ENCODE measurements at places on chromosomes 16 and 17.
A peak's percentile ranks its signal among the peaks of the same experiment; 100 is the strongest.

DNA sequence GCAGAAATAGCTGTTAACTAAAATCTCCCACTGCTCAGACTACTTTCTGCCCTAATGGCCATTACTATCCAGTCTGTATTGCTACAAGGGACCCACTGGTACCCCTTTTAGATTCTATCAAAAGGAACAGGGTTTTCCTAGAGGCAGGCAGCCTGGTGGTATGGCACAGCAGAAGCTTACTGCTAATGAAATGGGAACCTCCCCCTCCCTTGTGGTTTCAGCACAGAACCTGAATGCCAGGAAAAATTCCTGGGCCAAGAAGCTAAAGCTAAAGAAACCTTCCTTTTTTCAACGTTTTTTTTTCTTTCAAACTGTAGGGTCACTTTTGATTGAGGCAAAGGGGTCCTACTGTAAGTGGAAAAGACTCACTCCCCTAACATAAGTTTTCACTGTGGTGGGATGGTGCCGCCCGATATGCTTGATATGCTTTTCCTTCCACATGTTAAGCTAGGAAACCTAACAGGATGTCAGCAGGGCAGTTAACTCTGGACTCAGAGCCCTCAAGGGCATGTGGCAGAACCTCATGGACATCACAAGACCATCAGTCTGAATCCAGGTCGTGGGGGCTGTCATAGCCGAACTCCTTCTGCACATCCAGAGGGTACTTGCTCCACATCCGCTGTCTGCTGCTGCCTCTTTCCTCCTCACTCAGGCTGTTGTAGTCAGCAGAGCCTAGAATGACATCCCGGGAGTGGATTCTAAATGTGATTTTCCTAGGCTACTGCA is 9.8 kb downstream of the SLC7A6OS start:
- DNase-seq, result no peak

DNA sequence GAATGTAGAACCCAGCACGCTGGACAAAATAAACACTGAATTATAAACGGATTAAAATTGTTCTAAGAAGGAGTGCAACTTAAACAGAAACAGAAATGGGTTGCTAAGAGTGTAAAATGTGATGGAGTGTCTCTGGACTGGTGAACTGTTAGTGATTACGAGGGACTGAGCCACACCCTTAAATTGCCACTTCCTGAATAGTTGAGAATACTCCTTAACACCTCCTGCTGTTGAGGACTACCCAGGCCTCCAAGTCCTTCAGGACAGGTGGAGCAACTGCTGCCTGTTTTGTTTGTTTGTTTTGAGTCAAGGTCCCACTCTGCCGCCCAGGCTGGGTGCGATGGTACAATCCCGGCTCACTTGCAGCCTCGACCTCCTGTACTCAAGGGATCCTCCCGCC is 25.8 kb upstream of the IRF8 start:
- DNase-seq, result no peak

DNA sequence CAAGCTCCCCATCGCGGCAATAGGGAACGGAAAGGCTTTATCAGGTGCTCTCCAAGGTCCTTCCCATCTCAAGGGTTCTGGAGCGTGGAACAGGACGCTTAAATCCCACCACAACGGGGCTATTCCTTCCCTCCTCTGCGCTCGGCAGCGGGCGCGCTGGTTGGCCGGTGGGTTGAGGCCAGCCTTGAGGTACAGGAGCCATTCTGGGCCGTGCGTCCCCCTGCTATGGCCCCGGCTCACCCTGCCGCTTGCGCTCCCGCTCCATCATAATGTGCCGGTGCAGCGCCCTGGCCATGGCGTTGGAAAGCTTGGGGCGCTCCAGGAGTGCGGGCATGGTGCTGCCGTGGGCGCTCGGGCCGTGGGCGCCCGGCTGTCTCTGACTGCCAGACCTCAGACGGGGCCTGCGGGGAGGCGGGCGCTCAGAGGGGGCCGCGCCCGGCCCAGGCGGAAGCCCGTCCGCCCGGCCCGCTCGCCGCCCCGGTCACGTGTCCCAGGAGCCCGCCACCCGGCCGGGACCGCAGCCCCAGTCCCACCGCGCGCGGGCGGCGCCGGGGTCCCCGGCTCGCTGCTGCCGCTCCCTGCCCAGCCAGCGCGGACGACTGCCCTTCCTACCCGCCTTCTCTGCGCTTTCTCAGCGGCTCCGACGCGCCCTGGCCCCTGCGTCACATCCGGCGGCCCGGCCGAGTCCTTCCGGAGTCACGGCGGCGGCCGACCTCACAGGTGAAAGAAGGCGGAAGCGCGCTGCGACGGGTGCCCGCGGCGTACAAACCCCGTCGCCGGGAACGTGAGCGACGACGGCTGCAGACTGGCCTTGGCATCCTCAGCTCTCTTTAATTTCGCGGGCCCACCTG is at the start of gene GPS2:
Gene GPS2 (minus strand): TSS at position 642 of the 851 bp plus-strand sequence. CDS start 308 bp downstream, at position 334.
- DNase-seq, result peak; percentile 88

DNA sequence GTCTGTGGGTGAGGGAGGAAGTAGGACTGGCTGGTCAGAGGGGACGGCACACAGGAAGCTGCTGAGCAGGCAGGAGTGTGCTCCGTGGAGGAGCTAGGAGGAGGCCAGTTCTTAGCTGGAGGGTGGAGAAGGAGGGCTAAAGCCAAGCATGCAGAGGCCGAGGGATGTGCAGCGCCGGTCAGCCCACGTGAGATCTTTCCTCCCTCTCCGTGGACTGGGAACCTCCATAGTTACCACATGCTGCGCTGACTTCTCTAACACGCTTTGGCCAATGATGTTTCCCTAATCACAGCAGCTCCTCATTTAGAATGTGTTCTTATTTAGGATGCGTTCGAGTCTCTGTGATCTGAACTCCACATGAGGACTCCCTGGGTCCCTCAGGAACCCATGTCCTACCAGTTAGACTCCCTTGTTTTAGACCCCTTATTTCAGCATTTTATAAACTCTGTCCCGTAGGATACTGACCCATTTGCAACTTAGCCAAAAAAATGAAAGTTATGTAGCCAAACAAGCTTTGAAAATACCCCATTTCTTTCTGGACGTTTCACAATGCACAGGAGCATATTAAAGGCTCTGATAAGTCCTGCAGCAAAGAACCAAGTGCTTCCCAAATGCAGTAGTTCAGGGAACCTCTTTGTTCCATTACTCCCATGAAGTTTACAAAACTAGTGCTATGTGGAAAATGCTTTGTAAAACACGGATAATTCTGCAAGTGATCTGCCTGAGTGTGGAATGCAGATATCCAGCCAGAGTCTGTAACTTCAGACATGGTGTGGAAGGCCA is 51.4 kb downstream of the IRF8 start:
- no peak for DNase-seq

DNA sequence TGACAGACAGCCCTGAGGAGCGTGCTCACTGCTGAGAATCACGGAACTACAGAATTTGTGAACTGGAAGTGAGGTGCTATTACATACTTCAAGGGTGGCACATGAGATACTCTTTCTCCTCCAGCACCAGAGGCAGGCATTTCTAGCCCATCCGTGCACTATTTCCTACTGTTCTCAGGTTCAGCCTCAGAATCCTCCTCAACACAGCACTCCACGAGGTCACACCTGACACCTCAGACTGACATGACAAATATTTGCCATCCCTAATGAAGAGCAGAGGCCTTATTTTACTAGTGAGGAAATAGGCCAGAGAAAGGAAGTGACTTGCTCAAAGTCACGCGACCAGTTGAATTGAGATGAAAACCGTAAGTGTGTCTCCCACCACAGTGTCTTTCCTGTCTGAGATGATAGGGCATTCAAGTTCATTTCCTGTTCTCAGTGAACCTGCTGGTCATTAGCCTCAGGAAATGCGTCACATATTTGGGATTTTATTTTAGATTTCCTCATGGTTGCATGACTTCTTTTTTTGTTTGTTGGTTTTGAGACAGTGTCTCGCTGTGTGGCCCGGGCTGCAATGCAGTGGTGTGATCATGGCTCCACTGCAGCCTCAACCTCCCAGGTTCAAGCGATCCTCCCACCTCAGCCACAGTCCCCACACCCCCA is 23.6 kb downstream of the SEZ6 start:
- peak; percentile 37 for DNase-seq

DNA sequence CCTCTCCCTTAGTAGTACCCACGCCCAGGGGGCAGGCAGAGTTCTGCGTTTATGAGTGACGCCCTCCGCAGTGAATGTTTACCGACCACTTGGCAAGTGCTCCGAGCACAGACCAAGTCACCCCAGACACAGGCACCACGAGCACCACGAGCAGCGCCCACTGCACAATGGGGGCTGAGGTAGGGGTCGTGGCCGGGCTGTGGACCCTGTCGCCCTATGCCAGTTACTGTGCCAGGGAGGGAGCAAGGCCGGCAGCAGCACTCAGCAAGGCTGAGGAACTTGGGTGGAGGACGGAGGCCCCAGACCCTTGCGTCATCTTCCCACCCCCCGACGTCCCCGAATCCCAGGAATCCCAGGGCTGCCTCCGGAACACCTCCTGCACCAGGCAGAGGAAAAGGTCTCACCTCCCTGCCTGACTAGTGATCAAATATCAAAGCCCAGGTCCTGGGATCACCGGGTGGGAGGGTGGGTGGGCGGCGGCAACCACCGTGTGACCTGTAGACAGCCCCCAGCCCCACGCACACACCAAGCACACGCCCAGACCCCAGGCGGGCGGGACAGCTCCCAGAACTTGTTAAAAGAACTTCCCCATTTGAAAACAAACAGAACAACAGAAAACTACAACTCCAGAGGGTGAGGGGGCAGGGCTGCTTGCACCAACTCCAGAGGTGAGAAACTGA is 5.4 kb downstream of the VASN start:
- no peak for DNase-seq

GRCh38 chr16:12009462-12009861 is 32.9 kb downstream of the SNX29 start:
- DNase-seq, result no peak

DNA sequence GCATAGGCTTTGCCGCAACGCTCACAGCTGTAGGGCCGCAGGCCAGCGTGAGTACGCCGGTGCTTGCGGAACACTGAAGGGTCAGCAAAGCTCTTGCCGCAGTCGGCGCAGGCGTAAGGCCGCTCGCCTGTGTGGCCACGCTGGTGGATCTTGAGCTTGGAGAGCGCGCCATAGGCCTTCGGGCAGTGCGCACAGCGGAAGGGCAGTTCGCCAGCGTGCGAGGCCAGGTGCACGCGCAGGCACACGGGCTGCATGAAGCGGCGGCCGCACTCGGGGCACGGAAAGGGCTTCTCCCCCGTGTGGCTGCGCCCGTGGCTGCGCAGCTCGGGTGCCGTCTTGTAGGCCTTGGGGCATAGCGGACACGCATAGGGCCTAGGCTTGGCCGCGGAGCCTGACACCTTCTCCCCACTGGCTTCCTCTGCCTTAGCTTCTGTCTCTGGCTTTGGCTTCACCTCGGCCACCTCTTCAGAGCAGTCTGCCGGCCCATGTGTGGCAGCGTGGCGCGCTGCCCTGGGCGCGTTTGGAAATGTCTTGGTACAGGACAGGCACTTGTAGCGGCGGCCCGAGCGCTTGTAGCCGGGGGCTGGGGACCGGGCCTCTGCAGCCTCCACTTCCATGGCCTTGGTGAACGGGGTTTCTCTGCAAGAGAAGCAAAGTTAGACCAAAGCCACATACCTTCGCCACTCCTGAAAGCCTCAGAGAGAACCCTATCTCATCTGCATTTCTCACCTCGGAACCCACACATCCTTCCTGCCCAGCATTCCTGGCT is 10.0 kb downstream of the ZNF668 start:
- DNase-seq, result no peak

DNA sequence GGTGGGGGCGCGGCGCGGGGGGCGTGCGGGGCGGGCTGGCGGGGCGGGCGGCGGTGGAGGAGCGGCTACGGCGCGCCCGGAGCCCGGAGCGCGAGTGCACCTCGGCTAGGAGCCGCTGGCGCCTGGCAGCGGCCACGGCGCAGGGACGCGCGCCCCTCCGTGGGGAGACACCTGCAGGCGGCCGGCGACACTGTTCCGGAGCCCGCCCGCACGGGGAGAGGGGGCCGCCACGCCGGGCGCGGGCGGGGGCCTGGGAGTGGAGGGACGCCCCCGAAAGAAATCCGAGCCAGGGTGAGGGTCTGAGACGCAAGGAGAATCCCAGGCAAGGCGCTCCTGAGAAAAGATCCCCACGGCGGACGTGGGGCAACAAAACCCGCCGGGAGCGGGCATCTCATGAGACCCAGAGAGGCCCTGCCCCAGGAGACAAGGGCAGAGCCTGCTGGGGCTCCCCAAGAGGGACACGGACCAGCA is at the start of gene GSG1L:
Gene GSG1L (minus strand): TSS at position 124 of the 471 bp plus-strand sequence. CDS start 290 bp downstream, outside the sequence.
- no peak for DNase-seq

DNA sequence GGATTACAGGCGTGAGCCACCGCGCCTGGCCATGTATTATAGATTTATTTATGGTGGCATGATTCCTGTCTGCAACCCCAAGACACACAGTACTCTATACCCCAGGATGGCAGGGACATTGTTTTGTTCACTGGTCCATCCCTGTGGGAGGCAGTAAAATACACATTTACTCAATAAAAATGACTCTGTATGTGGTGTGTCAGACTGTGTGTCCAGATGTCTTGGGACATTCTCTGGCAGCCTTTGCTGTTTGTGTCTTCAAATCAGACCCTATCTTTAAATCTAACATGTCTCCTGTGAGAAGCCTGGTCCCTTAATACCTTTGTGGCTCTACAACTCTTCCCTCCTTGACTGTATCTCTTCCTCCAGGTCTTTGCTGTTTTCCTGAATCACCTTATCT is 1.7 kb upstream of the COASY start:
- no peak for DNase-seq

DNA sequence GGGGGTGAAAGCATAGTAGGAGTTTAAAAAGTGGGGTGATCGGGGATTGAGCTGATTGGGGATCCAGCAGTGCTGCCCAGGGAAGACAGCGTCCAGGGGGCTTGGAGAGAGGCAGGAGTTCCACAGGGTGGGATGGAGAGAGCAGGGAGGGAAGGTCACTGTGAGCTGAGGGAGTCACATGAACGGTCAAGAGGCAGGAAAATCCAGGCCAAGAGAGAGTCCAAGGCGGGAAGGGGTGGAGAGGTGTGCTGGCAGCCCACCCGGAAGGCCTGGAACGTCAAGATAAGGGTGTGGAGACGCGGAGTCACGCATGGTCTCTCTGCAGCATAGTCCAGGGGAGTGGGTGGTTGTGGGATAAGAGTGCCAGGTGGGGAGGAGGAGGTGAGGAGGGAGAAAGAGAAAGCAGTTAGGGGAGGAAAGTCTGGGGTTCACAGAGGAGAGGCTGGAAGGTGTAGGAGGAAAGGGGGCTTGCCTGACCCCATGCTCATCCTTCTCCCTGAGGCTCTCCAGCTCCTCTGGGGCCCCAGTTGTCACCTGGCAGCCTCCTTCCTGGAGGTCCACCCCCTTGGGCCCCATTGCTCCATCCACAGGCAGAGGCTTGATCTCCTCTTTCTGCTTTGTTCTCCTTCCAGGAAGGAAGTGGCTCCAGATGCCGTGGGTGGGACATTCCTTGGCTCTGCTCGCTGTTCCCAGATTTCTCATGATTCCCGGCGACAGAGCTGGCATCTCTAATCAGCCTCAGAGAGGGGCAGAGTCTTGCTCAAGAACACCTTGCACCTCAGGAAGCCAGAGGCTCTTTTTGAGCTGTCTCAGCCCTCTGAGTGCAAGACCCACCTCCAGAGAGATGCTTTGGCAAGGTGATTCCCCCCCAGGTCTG is 28.7 kb downstream of the CCR7 start:
- DNase-seq, result no peak

GRCh38 chr16:64693946-64694345 is 427.9 kb downstream of the CDH11 start:
- DNase-seq, result no peak

DNA sequence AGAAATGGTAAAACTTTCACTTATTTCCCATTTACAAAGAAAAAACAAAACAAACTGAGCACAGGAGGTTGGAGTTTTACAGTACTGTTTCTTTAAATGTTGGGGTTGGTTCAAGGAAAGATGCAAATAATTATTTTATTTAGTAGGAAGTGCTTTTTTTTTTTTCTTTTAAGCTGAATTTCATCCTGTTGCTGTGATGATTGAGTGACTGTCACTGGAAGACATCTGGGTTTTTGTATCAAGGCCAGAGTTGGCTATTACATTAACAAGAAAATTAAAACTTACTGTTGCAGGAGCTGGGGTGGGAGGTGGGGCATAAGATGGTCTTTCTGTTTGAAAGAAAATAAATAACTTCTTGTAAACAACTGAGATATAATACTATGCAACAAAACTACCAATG is 2.3 kb downstream of the SMARCE1 start:
- no peak for DNase-seq
